Stimulated activated CD8-positive, alpha-beta memory T cell treated with anti-CD3 and anti-CD28 coated beads, Interleukin-15, amount 100 ng/mL, for 48 hours (primary cell): ENCODE measurements at places on chromosomes 3 and 15.

DNA sequence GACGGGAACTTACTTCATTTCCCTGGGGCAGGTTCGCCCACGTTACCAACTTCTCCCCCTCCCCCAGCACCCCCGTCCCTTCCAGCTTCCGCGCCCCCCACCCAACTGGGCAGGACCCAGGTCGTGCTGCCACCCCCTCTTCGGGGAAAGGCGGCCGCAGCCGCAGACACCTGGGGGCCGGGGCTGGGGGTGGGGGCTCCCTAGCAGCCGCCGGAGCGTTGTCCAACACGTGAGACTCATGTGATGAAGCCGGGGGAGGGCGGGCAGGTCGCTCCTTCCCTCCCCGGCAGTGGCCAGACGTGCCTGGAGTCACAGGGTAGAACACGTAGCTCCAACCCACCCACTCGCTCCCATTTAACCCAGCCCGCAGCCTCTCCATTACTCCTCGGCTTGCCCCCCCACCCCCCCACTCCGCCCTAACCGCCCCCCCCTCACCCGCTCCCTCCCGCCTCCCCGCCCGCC, 240 bp upstream of the BHLHE40 start:
- DNase-seq: no peak

DNA sequence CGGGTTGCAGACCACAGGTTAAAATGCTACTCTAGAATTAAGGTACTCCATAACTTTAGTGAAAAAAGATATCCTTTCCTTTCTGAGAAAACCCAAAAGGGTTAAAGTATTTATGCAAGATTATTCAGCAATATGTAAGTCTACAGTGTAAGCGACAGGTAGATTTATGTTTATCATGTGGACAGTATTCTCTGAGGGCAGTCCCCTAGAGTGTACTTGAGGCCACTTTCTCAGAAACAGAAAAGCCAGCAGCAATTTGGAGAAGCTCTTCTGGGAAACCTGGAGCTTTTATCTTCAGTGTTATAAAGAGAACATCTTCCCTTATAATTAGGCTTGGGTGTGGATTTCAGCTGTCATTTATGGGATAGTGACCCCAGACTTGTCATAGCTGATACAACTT, 8.9 kb downstream of the ST3GAL6 start:
- DNase-seq: no peak

DNA sequence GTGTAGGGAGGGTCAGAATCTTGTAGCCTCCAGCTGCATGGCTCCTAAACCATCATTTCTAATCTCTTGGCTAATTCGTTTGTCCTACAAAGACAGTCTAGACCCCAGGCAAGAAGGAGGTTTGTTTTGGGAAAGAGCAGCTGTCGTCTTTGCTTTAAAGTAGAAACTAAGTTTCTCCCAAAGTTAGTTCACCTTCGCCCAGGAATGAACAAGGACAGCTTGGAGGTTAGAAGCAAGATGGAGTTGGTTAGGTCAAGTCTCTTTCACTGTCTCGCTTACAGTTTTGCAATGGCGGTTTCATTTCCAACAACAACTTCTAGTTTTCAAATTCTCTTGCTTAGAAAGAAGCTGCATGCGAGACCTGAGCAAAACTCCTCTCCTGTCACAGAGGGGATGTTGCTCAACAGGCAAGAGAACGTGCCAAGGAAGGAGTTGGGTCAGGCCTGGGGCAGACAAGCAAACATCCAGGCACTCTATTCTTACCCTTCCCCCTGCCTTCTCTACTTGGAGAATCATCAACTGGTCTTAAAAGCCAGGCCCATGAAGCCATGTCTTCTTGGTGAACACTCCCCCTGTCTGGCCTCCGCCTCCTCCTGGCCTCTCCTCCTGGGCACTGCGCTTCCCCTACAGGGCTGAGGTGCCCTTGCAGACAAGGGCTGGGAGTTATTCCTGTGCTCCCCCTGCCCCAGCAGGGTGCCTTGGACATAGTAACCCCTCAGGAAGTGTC, 57.6 kb downstream of the TMEM44 start:
- DNase-seq: no peak

DNA sequence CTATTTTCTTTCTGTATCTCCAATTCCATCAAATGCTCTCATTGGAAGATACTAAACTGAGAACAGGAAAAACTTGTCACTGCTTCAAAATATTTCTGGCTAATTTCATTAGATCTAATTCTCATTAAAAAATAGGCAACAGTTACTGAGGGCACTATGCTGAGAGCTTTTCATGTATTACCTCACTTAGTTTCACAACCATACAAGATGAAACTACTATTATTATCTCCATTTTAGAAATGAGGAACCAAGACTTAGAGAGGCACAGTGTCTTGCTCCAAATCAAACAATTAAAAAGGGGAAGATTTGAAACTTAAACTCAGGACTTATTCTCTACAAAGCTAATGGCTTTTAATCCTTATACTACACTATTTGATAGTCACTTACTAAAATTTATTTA, 7.2 kb upstream of the OTOL1 start:
- DNase-seq: no peak

- DNase-seq: no peak
Measured at GRCh38 chr3:105853801-105854432, 14.9 kb downstream of the CBLB start.

DNA sequence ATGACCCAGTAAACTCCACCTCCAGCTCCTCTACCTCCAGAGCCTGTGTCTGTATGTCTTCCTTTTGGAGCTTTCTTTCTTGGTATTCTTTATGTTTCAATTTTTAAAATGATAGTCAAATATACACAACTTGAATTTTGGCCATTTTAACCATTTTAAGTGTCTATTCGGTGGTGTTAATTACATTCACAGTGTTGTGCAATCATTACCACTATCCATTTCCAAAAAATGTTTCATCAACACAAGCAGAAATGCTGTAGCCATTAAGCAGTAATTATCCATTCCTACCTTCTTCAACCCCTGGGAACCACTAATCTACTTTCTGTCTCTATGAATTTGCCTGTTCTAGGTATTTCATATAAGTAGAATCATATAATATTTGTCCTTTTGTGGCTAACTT, 194.5 kb upstream of the TSC22D2 start:
- DNase-seq: no peak

- no peak for DNase-seq
Measured at GRCh38 chr3:117243657-117244056, 534.1 kb downstream of the TUSC7 start.

DNA sequence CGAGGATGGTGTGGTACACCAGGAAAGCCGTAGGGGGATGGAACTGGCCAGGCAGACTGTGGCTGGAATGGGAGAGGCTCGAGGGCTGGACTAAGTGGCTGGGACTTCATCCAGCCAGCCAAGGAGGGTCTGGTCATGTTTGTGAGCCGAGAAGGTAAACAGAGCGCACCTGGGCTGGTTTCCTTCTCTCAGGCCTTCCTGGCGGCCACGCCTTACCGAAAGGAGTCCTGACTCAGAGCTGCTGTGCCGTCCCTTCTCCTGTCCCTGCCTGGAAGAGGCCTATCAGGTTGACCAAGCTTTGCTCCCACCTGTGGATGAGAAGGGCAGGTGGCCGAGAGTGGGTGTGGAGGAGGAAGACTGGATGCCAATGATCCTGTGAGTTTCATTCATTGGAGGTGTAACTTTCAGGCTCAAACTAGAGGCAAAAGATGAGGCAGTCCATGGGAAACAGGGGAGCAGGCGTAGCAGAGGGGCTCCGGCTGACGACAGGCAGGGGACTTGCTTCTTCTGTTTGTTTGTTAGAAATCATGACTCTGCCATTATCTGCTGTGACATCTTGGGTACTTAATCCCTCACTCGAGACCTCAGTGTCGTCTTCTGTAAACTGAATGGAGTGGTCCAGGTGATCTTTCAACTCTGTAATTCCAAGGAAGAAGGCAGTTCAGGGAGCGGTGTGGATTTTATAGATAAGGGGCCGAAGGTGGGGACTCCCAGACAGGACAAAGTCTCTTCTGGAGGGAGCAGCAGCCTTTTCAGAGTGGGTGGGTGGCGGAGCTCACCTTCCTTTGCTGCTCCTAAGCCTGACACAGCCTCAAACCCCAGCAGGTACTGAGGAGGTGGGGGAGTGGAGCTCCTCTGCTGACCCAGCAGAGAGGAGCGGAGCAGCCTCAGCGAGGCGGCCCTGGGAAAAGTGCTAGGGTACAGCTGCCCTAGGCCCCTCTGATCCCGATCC, 71.8 kb upstream of the GATM start:
- DNase-seq: no peak

GRCh38 chr3:153628591-153628990, 466.6 kb downstream of the RAP2B start:
- DNase-seq: no peak

DNA sequence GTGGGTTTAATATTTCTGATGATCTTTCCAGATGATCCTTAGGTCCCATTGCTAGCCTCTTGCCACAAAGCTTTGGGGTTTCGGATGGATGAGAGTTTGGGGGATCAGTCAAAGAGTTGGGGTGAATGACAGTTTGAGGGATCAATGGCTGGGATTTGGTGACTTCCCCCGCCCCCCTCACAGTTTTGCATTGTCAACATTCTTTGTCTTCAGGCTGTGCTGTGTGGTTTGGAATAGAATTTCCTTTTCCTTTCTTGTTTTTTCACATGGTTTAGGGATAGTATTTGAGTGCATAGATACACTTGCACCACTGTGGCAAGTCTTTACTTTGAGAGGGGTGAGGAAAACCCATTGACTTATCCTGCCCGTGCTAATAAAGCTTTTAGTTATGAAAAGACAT, 14.3 kb downstream of the MEF2A start:
- no peak for DNase-seq

GRCh38 chr15:28871168-28871567, 14.6 kb upstream of the APBA2 start:
- DNase-seq: no peak

DNA sequence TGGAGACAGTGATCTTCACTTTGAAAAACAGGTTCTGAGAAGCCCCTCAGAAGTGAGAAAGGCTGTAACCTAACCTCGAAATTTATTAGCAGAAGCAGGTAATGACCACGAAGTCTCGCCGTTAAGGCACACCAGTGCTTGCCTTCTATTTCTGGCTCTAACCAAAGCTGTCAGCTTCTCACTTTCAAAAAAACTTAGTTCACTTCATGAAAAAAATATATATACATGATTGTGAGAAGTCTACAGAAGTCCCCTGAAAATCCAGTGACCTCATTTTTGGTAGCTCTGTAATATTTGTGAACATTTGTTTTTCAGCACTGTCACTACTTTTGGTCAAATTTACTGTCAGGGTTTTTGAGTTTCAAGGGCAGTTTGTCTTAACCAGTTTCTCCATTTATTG, 19.1 kb upstream of the AKAP13 start:
- no peak for DNase-seq

GRCh38 chr15:40366457-40367370, 8.7 kb downstream of the DISP2 start:
- DNase-seq: no peak

GRCh38 chr3:17359911-17360310, 382.5 kb downstream of the TBC1D5 start:
- DNase-seq: no peak

DNA sequence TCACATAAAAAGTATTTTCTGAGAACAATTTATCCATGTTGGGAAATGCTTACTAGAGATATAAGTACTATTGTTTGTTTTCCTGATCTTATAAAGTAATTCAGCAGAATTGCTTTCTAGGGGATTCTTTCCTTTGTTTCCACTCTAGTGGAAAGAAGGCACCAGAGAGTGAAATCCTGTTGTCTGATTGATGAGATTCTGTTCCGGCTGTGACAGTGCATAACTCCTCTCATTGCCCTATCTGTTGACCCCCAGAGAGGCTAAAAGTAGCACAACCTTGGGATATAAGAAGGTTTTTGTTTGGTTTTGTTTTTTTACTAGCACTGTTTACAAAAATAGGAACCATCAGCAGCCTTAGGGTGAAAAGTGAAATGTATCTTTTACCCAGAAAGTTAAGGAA, 114.1 kb downstream of the ALCAM start:
- no peak for DNase-seq

- DNase-seq: no peak
Measured at GRCh38 chr3:100650651-100651619, 41.5 kb downstream of the ADGRG7 start.

- peak; percentile 21 for DNase-seq
Measured at GRCh38 chr3:152419748-152420147, 151.0 kb downstream of the MBNL1 start.

DNA sequence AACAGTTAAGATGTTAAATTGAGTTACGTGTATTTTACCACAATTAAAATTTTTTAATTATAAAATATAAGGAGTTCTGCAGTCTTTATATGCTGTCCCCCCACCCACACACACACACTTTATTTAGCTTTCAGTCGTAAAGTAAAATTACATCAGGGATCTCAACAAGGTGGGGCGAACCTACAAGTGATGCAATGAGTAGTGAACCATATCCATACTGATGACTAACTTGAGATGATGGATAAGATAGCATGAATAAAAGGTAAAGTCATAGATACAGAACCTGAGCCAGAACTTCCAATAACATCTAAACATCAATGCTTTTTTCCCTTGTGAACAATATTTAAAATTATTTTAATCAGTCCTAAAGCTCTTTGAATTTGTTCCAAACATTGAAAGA, 77.2 kb downstream of the VPS13C start:
- no peak for DNase-seq

GRCh38 chr3:14131134-14131533, 6.3 kb downstream of the TMEM43 start:
- no peak for DNase-seq

GRCh38 chr15:62068071-62068809, 1.5 kb downstream of the C2CD4A start:
- DNase-seq: no peak

DNA sequence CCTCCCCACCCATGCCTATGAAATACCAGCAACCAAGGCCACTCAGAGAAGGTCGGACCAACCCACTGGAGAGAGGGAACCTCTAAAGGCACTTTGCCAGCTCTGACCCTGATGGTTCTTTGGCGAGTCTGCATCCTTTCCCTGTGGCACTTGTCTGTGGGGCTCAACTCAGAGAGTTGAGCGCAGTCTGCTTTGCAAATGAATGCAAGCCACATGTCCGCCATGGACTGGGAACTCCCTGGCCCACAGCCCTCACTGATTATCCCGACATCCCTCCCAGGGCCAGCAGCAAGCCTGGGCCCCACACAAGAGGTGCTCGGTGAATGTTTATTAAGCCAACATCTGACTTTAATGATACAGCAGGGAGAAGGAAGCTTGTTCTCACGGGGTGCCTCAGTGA, 55.5 kb upstream of the HES1 start:
- DNase-seq: no peak

DNA sequence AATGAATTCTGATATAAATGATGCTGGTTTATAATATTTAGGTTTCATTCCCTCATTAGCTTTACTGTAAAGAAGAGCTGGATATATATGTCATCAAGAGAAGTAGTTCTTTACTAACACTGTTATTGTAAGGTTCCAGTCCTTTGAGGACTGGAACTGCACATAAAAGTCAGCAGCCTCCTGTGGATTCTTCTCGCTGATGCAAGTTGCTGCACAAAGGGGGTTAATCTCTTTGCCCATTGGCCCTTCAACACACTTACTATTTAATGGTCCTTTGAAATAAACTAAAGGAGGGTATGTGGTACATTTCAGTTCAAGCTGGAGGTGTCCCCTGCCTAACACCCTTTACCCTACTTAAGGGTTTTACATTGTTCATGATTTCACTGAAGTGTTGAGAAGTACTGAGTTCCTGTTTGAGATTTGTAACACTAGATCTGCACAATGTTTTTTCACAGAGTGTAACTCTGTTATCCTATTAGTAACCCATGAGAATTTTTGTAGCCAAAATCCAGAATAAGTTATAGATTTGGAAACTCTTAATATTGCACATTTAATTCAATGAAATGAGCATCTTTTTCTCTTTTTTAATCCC, 43.9 kb downstream of the NR2C2 start:
- no peak for DNase-seq
